ENCODE measurements at places on chromosomes 6 and 20.

DNA sequence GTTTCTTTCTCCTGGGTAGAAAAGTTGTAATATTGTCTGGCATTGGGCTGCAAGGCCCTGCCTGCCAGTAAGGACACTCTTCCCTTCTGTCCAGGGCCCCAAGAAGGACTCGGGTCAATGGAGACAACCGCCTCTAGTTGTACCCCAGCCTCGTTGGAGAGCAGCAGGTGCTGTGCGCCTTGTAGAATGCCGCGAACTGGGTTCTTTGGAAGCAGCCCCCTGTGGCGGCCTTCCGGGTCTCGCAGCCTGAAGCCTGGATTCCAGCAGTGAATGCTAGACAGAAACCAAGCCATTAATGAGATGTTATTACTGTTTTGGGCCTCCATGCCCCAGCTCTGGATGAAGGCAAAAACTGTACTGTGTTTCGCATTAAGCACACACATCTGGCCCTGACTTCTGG lies 37.0 kb downstream of the PLCG1 start:
- no peak for DNase-seq

DNA sequence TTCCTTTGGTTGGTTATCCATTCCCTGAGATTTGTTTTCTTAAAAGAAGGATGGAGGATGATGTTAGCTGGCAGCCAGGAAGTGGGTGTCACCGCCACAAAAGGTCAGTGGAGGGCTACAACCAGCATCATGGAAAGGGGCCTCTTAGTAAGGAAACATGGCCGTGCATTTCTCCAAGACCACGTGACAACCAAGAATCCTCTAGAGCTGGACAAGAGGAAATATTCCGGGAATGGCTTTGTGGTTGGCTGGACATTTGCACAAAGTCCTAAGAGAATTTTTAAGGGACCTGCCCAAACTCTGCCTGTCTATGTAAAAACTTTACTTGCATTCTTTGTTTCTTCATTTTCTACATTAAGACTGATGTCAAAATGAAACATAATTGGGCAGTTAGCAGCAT lies 399.9 kb upstream of the MARCKS start:
- no peak for DNase-seq

- DNase-seq = no peak
These were observed 9.3 kb upstream of the ATG5 start for GRCh38 chr6:106334646-106335448.

DNA sequence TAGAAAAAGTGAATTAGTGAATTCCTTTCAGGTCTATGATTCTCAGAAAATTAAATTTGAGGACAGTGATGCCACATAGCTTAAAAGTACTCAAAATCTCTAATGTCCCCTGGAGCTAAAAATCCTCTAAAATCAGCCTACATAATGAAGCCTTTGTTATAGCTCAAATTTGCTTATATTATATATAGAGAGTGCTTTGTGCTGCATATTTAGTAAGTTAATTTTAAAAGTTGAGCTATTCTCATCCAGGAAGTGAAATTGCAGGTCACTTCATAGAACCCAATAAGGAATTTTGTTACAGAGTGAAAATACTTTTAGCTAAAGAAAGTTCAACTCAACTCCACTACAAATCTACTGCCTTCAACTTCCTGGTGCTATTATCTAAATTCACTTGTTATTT lies 507.5 kb upstream of the MAP3K7 start:
- DNase-seq = no peak

DNA sequence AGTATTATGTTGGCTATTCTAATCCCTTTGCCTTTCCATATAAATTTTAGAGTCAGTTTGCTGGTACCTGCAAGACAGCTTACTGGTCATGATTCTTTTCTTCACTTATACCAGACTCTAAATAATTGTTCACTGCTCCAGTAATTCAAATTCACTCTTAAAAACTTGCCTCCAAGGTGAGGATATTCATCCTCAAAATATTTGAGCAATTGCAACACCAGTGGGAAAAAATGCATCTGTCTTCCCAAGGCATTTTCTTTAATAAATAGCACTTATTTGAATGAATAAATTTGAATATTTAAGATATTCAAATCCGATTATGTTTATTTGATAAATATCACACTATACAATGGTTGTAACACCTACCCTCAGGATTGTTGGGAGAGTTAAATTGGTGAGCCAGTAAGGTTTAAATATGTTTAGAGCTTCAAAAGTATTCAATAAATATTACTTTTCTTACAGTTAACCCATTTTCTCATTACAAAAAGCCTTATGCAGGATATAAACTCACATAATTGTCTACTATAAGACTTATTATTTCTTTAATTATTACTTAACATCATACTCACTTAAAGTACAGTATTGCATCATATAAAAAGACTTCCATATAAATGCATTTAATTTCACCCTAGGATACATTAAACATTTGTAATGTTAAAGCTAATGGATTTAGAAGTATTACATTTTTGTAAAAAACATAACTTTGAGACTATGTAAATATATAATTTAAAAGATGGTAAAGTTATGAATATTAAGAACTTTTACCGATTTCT lies 285.6 kb downstream of the SAMD5 start:
- no peak for DNase-seq

GRCh38 chr6:73579389-73579788 lies 58.6 kb upstream of the EEF1A1 start:
- DNase-seq = no peak

DNA sequence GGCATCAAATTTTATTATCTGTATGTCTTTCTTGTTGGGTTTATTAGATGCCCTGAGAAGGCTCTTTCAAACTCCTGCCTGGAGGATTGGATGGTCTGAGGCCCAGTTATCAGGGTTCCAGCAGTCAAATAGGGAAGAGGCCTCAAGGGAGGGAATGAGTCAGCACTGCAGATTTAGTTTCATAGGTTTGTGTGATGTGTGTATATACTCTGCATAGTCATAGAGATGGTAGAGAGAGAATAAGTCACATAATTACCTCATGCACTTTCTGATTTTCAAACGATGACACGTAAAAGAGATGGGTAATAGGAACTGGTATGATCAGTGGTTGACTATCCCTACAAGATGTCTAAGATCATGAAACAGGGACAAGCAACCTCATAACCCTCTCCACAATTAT lies 82.1 kb downstream of the ADAT2 start:
- DNase-seq = peak; percentile 3

GRCh38 chr6:148203970-148204369 lies 138.7 kb upstream of the SASH1 start:
- DNase-seq = peak; percentile 55

GRCh38 chr6:70673601-70674000 lies 5.9 kb downstream of the SMAP1 start:
- no peak for DNase-seq

DNA sequence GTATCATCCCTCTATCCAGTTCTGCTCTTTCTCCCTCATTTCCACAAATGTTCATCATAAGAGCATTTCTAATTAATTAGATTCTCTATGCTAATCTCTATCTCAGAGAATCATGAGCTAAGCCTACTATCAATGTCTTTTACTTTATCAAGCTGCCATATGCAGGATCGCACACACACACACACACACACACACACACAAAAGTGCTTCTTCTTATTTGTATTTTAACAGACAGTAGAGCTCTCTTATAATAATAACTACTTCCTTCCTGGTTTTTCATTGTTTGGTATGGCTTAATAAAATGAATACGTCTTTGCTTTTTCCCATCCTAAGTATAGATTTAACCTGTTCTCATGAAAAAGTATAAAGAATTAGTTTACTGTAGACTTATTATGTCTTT lies 170.2 kb downstream of the HAO1 start:
- no peak for DNase-seq

- no peak for DNase-seq
These were observed 50.0 kb downstream of the SOBP start for GRCh38 chr6:107539849-107540464.

DNA sequence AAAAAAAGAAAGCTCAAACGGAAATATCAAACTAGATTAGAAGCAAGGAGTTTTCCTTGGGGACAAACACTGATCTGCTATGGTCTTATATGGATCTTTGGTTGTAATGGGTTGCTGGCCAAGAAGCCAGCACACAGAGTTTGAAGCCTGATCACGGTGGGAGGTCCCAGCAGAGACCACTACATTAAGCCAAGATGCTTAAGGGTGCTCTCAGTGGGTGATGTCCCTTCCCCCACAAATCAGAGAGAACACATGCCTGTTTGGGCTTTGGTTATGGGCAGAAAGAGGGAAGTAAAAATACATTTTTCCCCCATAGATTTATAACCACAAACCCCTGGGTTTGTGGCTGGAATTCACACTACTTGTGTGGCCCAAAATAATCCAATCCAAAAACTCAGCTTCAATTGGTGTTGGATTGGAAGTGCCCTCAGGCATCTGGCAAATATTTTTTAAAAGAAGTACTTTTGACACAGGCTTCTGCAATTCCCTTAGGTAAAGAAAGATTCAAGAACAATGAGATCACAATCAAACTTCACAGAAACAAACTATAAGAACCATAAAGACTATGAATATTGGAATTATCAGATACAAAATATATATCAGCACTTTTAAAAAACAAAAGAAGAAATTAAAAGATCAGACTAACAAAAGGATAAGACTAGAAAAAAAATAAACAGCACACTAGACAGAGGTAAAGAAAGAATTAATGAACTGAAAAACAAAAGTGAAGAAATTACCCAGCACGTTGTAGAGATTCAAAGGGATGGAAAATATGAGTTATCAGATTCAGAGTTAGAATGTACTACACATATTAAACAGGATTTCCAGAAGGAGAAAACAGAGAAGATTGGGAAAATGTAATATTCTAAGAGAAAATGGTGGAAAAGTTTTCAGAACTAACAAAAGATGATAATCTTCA lies 44.7 kb downstream of the ESF1 start:
- DNase-seq = no peak

DNA sequence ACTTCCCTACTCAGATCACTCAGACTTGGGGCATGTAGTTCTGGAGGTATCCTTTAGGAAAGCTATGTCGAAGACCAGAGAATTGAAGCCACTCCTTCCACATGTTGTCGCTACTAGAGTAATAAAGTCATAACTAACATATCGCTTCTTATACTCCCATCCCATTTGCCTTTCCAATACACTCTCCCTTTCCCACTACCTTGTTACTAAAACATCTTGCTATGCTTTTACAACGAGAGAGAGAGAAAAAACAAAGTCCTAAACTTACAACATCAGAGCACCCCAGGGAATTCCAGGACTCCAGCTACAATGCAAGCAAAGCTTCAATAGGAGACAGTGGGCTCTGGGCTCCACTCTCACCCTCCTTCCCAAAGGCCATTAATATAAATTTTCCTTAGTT lies 5.1 kb upstream of the LAMP5 start:
- DNase-seq = no peak

DNA sequence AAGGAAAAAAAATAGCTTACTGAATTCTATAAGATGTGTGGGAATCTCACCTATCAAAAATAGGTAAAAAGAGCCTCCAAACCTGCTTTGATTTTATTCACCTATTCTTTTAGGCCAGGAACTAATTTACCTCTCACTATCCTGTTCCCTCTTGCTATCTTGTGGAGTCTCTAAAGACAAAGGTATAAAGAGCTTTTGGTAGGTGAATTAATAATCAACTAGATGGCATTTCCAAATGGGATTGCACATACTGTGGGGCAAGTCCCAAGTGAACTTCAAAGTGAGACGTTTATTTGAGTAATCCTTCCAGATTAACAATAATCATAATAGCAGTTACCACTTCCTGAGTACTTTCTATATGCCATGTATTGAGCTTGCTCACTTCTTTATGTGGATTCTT lies 2.8 kb downstream of the FAM8A1 start:
- DNase-seq = no peak

GRCh38 chr20:51456511-51457509 lies 85.7 kb downstream of the NFATC2 start:
- no peak for DNase-seq

DNA sequence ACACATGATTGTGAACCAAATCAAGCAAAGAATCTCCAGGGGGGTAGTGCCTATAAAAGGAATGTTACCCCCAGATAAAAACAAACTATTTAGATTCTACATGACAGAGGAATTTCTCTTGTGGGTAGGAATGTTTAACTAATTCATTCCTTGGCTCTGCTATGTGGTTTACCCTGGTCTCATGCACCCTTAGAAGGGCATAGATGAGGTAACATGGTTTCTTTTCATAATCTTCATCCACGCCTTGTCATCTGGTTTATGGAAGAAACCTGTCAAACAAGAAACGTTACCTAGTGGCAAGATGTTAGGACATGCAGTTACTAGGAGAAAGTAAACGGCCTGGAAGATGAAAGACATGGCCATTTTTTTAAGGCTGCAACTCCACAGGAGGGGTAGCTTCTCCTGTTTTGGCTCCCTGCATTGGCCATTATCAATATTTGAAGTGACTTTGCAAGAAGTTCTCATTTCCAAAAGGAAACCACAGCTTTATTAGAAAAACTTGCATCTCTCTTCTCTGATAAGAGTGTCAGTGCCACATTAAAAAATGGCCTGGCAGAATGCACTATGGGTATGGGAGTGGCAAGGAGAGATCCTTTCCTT lies 45.5 kb downstream of the STX11 start:
- no peak for DNase-seq

DNA sequence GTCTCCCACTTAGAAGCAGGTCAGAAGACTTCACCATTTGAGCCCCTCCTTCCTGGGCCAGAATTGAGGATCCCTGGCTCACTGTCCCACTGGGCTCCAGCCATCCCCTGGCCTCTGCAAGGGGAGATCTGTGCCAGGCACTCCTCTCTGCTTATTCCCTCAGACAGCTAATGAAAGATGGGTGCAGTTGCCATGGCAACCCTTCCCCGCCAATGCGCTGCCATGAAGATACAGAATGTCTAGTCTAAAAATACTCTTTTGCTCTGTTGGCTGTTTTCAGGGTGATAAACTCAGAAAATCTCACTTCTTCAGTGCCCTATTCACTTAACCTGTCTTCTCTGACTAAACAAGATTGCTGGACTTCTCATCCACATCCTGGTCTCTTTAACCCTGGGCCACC lies 13.6 kb upstream of the TTLL2 start:
- DNase-seq = no peak

DNA sequence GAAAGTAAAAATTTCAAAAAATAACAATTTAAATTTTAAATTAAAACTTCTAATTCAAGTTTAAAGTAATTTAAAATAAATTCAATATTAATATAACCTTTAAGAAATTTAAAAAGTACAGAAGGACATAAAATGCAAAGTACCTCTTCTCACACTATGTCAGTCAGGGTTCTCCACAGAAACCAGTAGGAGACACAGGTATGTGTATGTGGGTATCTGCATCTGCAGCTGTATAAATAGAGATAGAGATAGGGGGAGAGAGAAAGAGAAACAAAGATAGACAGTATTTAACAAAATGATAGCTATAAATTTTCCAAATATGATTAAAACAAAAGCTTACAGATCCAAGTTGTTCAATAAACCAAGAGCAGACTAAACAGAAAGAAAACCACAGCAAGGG lies 190.8 kb downstream of the ERMARD start:
- DNase-seq = no peak

DNA sequence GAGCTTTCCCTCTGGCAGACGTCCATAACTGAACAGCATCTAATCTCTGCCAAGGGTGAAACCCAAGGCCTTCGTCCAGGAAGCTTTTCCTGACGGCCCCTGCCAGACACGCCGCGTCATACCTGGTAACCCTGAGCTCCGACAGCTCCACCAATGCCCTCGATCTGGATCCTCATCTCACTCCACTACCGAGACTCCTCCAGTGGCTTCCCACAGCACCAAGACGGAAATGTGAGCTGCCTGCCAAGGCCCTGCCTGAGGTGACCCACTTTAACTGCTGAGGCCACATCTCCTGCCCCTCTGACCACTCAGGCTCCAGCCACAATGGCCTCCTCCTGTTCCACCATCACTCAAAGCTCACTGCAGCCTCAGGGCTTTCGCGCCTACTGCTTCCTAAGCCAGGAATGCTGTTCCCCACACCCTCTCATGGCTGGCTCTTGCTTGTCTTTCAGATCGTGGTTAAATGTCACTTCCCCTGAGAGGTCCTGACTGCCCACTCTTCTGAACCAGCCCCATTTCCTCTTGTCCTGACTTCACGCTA lies 143.2 kb downstream of the PREX1 start:
- DNase-seq = no peak

Measured in stimulated activated CD4-positive, alpha-beta T cell treated with anti-CD3 and anti-CD28 coated beads, Interleukin-12 subunit alpha, Interleukin-12 subunit beta, amount 100 ng/mL, for 48 hours (primary cell).